ENCODE measurements at places on chromosomes 3 and 15.

- peak; percentile 67 for DNase-seq
These were observed at the start of gene MLF1 for GRCh38 chr3:158570999-158571702. Gene MLF1 (plus strand): TSS chr3:158571194. CDS start chr3:158571301, 107 bp downstream.

- DNase-seq: no peak
These were observed 101.1 kb upstream of the IGF1R start for GRCh38 chr15:98547275-98547674.

GRCh38 chr3:171458071-171458863 lies 1.9 kb downstream of the TNIK start:
- DNase-seq: peak; percentile 54

DNA sequence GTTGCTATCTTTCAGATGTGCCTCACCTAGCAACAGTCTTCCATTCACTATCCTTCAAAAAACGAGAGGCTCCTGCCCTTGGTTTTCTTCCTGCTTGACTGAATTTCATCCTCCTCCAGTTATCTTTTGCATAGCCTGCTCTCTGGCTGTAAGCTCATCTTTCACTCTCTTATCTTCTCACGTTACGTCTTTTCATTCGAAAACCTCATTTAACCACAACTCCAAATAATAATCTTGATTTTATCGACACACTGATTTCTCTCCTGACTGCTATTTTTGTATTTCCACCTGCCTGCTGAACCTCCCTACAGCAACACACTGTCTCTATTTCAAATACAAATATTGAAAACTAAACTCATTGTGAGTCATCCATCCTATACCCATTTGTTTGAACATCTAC lies 230.7 kb upstream of the TMC3 start:
- DNase-seq: no peak

GRCh38 chr15:74206801-74207281 lies 4.3 kb upstream of the STRA6 start:
- no peak for DNase-seq

- DNase-seq: no peak
These were observed 71.1 kb upstream of the BLM start for GRCh38 chr15:90645873-90646575.

DNA sequence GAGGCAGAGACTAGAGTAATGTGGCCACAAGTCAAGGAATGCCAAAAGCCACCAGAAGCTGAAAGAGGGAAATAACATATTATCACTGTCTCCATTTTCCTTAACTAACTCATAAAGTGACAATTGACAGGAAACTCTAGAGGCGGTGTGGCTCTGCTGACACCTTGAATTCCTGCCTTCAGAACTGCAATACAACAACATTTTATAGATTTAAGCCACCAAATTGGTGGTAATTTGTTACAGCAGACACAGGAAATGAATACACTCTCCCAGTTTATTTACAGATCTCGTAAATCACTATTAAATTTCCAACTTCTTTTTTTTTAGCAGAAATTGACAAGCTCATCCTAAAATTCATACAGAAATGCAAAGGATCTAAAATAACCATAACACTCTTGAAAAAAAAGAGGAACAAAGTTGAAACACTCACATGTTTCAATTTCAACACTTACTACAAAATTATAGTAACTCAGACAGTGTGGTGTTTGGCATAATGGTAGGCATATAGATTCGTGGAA lies 449.9 kb downstream of the OTOL1 start:
- no peak for DNase-seq

- DNase-seq: no peak
These were observed 490.1 kb upstream of the ATP11B start for GRCh38 chr3:182303169-182303568.

GRCh38 chr15:69232144-69232543 lies 66.6 kb upstream of the PAQR5 start:
- no peak for DNase-seq

- no peak for DNase-seq
These were observed at the start of gene TMEM266 for GRCh38 chr15:76059320-76060117. Gene TMEM266 (plus strand): TSS chr15:76059985. CDS start chr15:76134264, 74,279 bp downstream.

- DNase-seq: no peak
These were observed at the start of gene GPR176 for GRCh38 chr15:39919748-39920509. Gene GPR176 (minus strand): TSS chr15:39920266. CDS start chr15:39920026, 240 bp downstream.

- no peak for DNase-seq
These were observed 75.5 kb downstream of the SERPINI1 start for GRCh38 chr3:167811031-167811430.

GRCh38 chr15:80152896-80153876 lies at the start of gene FAH:
Gene FAH (plus strand): TSS chr15:80152999. CDS start chr15:80153055, 56 bp downstream.
- DNase-seq: no peak

DNA sequence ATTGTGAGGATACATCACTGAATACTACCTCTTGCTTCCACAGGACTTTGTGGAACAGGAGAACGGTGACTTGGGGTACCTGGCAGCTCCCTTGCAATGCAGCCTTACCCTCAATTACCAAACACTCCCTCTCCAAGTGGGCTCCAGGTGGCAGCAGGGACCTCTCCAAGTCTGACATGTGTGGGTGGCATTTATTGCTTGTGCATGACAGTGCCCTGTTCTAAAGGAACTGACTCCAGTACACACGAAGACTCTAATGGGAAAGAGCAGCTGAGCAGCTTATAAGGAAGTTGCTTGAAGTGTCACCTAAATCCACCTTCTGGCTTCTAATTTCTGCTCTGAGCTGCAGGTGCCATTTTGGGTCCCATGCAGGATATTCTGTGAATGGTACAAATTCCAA lies 174.1 kb upstream of the SLCO3A1 start:
- DNase-seq: no peak

- DNase-seq: no peak
These were observed 133.5 kb downstream of the FBLN2 start for GRCh38 chr3:13682331-13683013.

GRCh38 chr3:156892701-156893100 lies 66.5 kb downstream of the LEKR1 start:
- DNase-seq: no peak

GRCh38 chr15:60557191-60557618 lies 78.3 kb upstream of the ICE2 start:
- no peak for DNase-seq

GRCh38 chr3:152899306-152899705 lies 64.4 kb downstream of the P2RY1 start:
- DNase-seq: no peak

DNA sequence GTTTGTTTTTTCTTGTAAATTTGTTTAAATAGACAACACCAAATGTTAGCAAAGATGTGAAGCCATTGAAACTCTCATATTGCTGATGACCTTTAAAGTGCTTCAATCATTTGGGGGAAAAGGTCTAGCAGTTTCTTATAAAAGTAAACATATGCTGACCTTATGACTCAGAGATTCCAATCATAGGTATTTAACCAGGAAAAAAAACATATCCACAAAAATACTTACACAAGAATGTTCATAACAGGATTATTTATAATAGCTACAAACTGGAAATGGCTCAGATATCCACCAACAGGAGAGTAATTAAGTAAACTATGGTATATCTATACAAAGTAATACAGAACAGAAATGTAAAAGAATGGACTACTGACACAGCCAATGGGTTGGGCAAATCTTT lies 27.1 kb upstream of the RORA start:
- DNase-seq: no peak

DNA sequence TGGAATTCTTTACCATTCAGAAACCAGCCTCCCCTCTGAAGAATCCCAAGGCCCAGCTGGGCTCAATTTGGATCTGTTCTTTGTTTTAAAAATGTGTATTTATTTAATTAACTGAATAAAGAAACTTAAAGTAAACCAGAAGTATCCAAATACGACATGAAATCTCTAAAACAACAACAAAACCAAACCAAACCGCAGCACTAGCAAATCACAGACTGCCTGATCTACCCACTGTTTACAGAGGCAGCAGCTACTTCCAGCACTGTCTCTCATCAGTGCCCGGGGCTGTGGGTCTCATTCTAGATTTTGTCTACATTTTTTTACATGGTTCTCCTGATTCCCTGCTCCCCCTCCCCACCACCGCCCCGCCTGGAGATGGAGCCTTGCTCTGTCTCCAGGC lies 2.3 kb downstream of the FLNB start:
- DNase-seq: no peak

GRCh38 chr3:12959838-12960378 lies 113.3 kb downstream of the IQSEC1 start:
- no peak for DNase-seq
